Activated T-cell treated with anti-CD3 and anti-CD28 coated beads for 24 hours (primary cell): ENCODE measurements at places on chromosomes 16 and 17.

DNA sequence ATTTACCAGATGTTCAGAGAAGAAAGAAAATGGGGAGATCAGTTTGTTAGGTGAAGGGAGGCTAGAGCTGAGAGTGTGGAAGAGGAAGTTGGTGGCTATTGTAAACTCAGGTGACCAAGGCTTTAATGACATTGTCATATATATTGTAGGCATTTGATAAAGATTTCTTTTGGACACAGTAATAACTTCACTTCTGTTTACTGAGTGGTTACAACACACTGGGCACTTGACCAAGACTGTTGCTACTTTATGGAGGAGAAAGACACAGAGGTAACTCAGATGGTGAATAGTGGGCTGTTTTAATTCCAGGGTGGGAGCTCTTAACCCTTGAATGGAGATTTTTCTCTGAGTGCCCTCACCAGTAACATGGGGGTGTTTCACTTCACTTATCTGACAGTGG, 46.0 kb downstream of the TNRC6A start:
- no peak for DNase-seq

- DNase-seq = no peak
Measured at GRCh38 chr16:67548265-67549126, 13.8 kb upstream of the CTCF start.

- no peak for DNase-seq
Measured at GRCh38 chr16:11401161-11402050, 56.1 kb downstream of the RMI2 start.

GRCh38 chr17:42247734-42248133, 28.5 kb downstream of the STAT5B start:
- DNase-seq = no peak

DNA sequence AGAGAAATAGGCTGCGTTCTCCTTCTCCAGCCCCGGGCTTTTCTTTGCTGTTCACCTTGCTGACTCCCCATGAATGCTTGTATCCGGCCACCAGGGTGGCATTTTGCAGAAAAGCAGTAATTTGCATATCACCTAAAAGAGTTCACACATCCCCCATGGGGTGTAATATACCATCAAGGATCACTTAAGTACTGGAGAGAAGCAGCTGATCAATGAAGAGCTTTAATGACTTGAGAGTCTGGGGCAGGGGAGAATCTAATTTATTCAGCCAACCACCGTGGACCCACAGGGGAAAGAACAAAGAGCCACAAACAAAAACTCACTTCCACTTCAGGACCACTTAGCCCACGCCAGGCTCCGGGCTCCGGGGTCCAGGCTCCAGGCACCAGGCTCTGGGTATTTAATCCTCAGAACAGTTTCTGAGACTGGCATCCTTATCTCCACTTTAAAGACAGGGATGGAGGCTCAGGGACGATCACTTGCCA, 33.9 kb upstream of the SEC14L1 start:
- DNase-seq = no peak

DNA sequence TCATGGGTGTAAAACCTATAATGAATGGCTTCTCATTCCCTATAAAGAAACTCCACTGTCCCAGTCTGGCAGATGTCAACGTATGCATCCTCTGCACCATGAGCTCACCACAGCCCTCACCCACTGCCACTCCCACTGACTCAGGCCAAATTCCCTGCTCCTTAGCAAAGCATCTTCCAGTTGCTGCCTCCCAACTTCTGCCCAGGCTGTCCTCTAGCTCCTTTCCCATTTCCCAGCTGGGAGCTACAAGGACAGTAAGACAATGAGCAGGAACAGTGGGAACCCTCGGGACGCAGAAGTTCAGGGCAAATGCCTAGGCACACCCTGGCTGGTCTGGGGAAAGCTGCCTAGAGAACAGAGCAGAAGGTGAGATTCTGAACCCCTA, 9.1 kb upstream of the THAP11 start:
- no peak for DNase-seq

DNA sequence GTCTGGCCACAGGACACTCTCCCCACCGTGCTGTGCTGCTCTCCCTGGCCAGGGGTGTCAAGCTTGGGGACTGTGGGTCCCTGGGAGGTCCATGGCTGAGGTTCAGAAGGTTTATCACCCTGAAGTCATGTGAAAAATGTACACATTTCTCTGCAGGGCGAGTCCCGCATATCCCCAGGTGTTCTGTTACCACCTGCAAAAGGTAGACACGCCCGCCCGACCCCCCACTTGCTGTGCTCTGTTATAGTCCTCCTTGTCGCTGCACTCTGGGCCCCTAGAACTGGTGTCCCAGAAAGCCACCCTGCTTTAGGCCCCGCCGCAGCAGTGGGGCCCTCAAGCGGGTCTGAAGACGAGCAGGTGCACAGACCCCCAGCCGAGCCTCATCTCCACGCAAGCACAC, 11.8 kb downstream of the JPT2 start:
- DNase-seq = no peak

DNA sequence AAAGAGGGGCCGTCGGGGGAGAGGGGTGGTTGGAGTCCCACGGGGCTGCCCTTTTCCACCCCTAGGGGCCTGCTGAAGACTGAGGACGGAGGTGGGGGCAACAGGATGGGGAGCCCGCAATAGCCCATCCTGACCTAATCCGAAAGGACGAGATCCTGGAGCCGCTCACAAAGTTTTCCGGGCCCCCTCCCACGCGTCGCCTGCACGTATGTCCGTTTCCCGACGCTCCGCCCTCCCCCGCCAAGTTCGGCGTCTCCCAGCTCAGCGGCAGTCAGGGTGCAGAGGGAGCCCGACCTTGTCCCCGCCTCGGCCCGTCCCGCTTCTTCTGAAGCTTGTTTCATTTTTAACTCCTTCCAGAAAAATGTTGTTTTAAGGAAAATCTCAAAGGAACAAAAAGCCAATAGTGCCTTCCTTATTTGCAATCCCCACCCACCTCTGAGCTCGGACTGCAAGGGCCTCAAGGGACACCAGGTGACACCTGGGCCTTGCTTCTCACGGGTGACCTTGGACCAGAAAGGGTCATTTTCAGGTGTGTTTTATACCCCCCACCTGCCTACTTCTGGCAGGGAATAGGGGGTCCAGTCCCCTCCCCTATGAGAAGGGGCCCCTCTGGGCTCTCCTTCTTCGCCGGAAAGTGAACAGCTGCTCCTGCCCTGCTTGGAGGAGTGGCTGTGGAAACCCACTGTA, 3.4 kb upstream of the ZNF423 start:
- DNase-seq = no peak

DNA sequence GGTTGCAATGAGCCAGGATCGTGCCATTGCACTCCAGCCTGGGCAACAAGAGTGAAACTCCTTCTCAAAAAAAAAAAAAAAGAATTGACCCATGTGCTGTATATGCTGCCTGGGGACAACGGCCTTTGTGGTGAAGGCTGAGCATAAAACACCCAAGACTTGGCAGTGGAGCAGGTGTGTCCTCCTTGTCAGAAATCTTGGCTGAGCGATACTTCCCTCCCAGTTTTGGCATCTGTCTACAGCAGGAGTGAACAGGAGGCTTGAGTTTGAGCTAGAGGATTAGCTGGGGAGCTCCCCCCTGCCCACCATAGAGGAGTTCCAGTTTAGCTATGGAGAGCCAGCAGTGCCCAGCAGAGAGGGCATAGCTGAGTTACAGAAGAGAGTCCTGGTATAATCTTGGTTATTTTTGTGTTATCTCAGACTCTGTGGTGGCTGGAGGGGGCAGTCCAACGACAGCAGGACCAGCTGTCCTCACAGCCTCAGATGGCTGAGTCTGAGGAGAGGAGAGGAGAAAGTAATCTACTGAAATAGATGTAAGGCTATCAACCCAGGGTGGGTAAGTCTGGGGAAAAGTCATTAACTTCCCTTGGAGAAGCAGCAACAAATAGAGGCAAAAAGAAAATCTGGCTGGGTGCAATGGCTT, 18.4 kb downstream of the SP2 start:
- no peak for DNase-seq

- no peak for DNase-seq
Measured at GRCh38 chr17:68205808-68206720, 41.8 kb upstream of the AMZ2 start.

GRCh38 chr17:51814521-51814920, 344.0 kb downstream of the CA10 start:
- no peak for DNase-seq

GRCh38 chr16:1003391-1004347, 22.1 kb downstream of the SOX8 start:
- peak; percentile 38 for DNase-seq

DNA sequence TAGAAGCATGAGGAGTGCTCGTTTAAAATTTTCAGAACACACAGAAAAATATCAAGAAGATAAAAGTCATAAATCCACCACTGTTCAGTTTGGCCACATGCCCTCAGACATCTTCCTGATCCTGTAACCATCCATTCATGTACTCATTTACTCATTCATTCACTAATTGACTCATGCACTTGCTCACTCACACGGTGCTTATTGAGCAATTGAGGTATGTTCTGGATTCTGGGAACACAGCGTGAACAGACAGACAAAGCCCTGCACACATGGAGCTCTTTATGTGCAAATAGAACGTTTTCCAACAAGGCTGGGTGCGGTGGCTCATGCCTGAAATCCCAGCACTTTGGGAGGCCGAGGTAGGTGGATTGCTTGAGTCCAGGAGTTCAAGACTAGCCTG, 10.2 kb upstream of the NATD1 start:
- DNase-seq = no peak

DNA sequence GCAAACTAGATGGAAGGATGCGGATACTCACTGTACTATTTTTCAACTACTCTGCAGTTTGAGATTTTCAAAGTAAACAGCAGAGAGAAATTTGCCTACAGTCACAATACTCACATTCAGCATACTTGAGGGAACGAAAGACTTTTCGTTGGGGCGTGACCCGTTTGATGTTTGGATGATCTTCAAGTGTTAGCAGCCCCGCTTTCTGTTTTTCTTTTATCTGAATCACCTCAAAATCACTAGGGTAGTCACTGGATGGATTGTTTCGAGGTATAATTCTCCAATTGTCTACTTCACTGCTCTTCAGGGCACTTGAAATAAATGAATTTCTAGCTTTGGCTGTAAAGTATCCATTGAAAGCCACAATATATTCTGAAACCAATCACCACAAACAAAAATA, 17.8 kb downstream of the MBTPS1 start:
- DNase-seq = no peak

GRCh38 chr16:14509055-14509454, 121.0 kb downstream of the PARN start:
- no peak for DNase-seq

DNA sequence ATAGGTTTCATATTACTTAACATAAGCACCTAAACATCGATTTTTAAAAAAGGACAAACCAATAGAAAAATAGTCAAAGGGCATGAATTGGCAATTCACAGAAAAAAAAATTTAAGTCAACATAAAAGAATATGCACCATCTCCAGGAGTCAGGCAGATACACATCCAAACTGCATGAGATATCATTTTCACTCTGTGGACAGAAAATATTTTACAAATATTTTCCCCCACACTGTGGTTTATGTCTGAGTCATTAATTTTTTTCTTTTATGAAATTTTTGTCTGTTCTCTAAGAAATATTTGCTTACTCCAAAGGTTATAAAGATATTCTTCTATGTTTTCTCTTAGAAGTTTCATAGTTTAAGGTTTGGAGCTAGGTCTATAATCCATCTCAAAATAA, 74.4 kb upstream of the DNAH17 start:
- no peak for DNase-seq

GRCh38 chr17:49580981-49581647, 5.4 kb downstream of the NXPH3 start:
- no peak for DNase-seq

GRCh38 chr17:73462823-73463222, 151.0 kb upstream of the CDC42EP4 start:
- DNase-seq = no peak

- no peak for DNase-seq
Measured at GRCh38 chr17:5203908-5204294, 12.2 kb upstream of the ZNF594 start.

GRCh38 chr16:78390092-78390491, 290.6 kb downstream of the WWOX start:
- no peak for DNase-seq

DNA sequence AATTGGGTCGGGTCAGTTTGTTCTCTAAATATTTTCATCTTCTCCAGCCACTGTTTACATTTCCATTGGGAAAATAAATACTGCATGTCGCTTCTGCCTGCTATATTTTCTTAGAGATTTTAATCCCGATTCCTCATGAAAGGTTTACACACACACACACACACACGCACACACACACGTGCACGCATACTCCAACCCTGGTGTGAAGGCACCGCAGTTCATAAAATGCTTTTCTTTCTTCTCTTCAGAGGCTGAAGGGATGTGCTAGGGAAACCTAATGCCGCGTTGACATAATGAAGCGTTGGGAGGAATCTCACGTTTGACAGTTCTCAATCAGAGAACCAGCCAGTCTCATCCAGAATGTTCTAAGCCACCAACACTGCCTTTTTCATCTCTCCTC, 222.9 kb upstream of the IRX3 start:
- no peak for DNase-seq

DNA sequence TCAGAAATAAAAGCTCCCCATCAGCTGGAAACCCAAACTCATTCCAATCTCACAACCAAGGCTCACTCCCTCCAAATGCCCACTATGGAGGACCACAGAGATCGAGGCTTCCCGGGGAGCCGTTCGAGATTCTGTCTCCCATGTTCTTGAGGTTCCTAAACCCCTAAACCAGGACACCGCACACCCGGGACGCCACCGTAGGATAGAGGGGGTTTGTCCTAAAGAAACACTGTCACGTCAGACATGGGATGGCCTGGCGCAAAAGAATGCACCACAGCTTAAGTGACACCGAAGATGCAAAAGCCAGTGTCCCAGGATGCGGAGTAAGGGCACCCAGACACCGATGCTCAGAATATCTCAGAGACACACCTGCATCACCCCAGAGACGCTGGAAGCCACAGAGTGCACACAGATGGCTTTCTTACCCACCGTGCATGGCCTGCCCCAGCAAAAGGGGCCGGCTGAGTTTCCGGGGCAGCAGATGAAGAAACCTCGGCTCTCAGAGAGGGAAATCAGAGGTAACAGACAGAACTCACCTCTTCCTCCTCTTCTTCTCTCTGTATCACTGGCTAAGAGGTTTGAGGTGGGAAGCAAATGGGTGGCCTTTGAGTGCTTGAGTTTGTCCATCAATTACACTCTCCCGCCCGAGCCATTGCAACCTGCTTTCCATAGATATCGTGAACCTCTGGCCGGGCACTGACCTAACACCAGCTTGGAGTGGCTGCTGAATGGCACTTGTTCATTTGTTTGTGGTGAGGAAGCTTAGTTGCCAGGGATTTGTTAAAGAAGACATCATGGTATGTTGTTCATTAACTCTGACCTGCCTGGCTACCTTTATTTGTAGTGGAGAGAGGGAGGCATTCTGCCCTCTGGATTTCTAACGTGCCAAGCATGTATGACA, 65.1 kb upstream of the TNRC6C start:
- DNase-seq = no peak

GRCh38 chr17:74165797-74166365, 37.6 kb upstream of the RPL38 start:
- DNase-seq = no peak
